ENCODE measurements at places on chromosomes 12 and 14.

- no peak for DNase-seq
Measured at GRCh38 chr12:97022536-97023230, 115.6 kb downstream of the NEDD1 start.

DNA sequence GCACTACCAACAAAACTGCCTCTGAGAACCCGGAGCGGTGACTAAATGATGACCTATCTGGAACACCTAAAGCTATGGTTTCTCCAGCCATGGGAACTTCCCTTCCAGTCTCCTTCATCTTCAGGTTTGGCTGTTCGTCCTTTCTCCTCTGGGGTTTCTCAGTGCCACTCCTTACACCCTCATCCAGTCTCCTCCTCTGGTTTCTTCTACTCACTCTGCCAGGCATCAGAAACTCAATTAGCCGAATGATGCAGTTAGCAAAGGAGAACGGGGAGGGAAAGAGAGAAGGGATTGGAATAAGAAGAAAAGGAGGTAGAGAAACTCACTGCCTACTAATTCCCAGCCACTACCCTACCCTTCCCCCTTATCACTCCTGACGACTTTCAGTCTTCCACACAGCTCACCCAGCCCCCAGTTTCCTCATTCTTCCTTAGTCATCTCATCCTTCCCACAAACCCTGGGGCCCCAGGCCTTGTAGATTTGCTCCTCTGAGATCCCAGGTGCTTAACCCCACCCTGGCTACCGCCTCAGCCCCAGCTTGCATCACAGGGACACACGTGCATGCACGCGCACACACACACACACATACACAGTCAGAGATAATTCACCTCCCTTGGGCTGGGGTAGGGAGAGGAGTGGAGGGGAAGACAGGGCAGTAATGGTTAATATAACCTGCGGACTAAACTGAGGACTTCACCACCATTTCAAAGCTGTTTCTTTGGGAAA is 13.0 kb downstream of the FGD6 start:
- peak; percentile 71 for DNase-seq

GRCh38 chr12:45284096-45284901 is 68.4 kb downstream of the ANO6 start:
- DNase-seq = no peak

GRCh38 chr14:69375722-69376121 is 22.4 kb downstream of the ERH start:
- no peak for DNase-seq

GRCh38 chr12:11431486-11431885 is 36.1 kb upstream of the PRB2 start:
- no peak for DNase-seq

- no peak for DNase-seq
Measured at GRCh38 chr12:47854531-47854930, 34.8 kb upstream of the HDAC7 start.

DNA sequence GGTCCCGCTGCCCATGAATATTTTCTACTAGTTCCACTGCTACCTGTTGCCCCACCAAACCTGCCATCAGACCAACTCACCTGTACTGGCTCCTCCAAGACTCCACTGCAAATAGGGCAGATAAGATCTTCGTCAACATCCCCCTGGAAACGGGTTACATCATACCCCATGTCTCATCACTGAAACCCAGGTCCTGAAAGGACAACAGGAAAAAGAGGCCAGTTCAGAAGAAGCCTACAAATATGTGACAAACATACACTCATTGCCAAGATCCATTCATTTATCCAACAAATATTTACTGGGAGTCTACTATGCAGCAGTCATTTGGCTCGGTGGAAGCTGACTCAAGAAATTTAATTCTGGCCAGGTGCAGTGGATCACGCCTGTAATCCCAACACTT is 7.8 kb downstream of the RNF41 start:
- DNase-seq = no peak

DNA sequence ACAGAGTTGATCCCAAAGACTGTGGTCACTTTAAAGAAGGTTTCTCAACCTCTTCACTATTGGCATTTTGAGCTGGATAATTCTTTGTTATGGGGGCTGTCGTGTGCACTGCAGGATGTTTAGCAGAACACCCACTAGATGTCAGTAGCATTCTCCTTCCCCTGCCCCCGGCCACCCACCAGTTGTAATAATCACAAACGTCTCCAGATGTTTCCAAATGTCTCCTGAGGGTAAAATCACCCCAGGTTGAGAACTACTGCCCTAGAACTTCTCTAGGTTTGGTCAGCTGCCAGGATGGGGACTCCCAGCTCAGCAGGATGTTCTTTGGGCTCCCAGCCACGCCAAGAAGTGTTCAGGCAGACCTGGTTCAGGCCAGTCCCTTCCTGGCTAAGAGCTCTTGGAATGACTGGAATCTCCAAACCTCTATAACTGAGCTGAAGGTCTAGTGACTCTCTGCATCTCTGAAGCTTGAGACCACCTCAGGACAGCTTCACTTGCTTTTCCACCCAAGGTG is 12.5 kb upstream of the AJUBA start:
- DNase-seq = peak; percentile 73

GRCh38 chr12:93922583-93923006 is 225.8 kb upstream of the PLXNC1 start:
- DNase-seq = no peak

DNA sequence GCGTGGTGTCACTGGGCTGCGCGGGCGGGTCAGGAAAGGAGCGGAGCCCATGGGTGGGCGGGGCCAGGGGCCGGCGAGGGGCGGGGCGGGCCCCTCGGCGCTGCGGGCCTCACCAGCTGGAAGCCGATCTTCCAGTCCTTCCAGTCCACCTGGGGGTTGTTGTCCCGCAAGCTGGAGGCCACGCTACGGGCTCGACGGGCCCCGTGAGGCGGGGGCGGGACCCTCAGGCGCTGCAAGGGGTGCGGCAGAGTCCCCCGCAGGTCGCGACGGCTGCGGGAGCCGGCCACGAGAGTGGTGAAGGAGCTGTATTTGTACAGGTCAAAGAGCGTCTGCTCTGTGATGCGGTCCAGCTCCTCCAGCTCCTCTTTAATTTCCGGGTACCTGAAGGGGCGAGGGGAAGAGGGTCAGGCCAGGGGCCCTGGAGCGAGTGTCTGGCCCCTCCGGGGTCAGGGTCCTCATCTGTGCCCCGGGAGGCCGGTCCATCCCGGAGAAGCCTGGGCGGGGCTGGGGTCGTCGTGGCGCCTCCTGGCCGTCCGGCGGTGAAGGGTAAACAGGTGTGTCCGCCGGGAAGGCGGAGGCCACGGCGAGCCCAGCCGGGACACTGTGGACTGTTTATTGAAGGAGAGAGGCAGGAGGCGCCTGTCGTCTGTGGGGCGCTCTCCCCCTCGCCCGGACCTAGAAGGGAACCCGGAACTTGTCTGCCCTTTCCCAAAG is 11.9 kb downstream of the SCNN1A start:
- no peak for DNase-seq

DNA sequence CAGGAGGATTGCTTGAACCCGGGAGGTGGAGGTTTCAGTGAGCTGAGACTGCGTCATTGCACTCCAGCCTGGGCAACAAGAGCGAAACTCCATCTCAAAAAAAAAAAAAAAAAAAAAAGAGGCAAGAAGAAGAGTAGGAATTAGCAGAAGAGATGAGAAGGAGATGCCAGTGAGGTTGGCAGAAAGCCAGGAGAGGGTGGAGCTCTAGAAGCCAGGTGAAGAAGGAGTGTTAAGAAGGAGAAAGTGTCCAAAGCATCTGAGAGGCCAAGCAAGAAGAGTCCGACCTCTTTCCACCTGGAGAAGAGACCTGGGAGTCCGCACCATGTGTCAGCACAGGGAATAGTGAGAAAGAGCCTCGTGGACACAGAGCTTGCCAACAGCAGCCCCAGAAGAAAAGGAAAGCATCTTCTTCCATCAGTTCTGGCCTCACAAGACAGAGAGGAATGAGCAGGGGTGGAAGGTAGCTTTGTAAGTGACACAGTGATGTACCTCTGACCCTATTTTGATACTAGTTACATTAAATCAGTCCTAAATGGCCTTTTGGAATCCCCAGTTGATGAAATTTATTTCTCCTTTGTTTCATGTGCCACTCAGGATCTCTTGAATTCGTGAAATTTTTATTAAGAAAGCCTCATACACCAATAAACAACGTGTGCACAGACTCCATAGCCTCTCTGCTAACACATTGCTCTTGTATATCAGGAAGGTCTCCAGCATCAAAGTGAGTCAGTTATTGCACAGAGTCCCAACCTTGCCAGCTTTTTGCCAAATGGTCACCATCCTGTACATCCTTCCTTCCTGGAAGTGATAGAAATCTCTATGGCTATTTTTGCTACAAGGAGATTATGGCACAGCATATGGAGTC is 70.6 kb downstream of the SAMD4A start:
- DNase-seq = no peak

GRCh38 chr14:90677484-90678050 is 138.7 kb downstream of the TTC7B start:
- no peak for DNase-seq

DNA sequence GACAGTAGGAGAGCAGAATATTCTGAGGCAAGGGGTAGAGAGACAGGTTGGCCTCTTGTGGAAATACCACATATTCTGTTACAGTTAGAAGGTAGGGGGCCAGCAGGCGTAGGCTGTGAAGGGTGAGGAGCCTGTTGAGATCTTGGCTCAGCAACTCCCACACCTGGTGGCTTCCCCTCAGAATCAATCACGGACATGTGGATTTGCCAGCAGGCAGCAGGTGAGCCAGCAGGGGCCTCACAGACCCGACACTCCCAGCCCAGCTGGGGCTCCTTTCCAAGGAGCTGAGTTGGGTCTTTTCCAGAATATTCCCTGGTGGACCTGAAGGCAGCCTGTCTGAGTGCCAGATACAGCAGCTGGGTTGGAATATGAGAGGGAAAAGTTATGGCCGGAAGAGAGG is 150.0 kb upstream of the CRY1 start:
- no peak for DNase-seq

GRCh38 chr14:93155667-93156066 is 29.0 kb downstream of the MOAP1 start:
- no peak for DNase-seq
